ENCODE measurements at places on chromosomes 6 and 20.

DNA sequence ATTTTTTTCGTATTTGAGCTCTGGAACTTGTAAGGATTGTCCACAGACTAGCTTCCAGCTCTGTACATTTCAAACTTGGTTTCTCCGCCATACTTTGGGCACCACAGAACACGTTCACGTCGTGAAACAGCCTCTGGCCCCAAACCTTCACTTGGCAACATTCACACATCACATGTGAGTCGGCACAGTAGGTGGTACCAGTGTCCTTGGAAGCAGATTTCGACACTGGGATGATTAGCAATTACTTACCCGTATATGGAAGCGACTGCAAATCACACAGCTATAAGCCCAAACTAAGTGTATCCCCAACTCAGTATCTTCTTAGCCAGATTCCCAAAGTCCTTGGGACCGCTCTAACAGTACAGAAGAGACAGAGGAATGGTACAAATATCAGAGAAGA lies 60.2 kb downstream of the MAFB start:
- DNase-seq = no peak

DNA sequence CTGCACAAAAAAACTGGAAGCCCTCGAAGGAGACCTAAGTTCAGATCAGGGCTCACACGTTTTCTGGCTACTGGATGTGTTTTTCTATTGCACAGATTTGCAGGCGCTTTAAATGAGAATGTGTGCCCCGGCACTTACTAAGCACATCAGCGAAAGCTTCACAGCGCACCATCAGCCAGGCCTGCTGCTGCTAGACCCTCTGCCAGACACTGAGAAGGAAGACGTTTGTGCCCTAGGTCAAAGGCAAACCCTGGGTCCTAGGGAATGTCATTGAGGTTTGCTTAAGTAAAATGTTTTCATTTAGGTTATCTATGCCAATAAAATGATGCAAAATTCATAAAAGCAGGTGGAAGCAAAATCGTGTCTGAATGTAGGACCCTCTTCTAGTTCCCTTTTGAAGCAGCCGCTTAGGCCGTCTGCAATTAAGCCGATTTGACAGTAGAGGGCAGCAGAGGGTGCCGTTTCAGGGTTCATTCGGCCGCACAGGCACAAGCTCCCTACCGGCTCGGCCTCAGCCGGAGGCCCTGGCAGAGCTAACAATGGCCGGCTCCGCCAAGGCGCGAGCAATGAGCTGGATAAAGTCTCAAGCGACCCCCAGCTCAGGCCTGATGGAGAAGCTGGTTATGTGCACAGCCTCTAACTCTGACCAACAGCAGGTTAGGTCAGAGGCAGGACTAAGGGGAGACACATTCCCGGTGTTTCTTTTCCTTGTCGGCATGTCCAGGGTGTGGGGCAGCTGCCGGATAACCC lies 107.2 kb upstream of the FOXA2 start:
- peak; percentile 32 for DNase-seq

DNA sequence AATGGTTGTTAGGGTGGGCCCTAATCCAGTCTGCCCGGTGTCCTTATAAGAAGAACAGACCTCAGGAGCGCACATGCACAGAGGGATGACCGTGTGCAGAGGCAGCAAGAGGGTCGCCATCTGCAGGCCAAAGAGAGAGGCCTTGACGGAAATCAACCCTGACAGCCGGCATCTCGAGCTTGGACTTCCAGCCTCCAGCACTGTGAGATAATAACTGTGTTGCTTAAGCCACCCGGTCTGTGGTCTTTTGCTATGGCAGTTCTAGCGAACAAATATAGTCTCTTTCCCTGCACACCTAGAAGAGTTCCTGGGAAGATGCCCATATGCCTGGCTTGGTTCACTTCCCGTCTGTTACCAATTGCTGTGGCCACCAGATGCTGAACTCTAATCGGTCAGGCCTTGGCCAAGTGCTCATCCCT lies 35.3 kb upstream of the PTGIS start:
- DNase-seq = no peak

GRCh38 chr6:157113389-157113788 lies 209.9 kb downstream of the TMEM242 start:
- no peak for DNase-seq

DNA sequence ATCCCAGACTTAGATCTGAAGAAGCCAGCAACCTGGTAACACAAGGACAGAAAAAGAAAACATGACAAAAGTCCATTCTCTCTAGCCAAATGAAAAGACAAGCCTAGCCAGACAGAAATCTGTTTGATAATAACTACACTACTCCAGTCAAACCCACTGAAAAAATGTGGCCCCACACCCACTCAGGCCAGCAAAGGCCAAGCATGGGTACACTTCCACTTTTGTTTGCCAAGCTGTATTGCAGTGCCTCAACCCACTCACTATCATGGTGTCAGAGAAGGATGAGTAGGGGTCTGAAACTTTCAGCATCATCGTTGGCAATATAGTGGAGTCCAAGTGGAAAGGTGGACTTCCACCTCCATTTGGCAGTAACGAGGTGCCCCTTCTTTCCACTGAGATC lies 45.8 kb downstream of the EPM2A start:
- DNase-seq = no peak

GRCh38 chr6:6177754-6178153 lies 142.7 kb downstream of the F13A1 start:
- DNase-seq = no peak
